ENCODE measurements at places on chromosomes 16 and 17. TPM values are rescaled to one million over a fixed set of nuclear protein-coding genes. Genes with fewer than 3 reads are reported as not detected.
A peak's percentile ranks its signal among the peaks of the same experiment; 100 is the strongest.

Gene EPN2
- total RNA-seq = 10.4 TPM

DNA sequence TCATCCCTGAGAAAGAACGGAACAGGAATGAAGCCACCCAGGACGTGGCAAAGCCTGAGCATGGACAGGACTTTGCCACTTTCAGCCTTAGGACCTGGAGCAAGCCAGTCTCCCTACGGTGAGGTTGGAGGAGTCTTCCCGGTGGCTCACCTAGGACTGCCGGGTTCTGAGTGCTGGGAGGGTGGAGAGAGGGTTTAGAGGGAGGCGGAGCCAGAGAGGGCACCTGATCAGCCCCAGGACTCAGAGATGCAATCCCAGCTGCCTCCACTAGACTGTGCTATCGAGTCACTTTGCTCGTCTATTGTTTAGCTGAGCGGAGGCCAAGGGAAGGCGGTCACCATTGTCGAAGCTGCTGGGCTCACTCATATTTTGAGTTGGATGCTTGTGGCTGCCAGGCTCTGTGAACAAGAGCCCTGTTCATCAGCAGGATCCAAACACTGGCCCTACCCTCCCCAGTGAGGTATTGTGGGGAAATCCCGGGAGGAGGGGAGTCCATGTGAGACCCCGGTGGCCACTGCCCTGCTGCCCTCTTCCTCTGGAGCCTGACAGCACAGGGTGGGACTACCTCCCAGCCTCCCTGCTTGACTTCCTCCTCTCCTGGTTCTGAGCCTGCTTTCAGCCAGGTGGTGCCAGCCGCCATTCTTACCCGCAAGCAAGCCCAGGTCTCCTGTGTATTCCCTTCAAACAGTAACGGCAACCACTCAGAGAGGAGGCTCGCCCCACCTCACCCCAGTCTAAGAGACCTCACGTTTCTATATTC lies 7.0 kb downstream of the KRT14 start:
- peak; percentile 94 for DNase-seq

Gene PIK3R6
- total RNA-seq = not detected

Gene SLFN12L
- total RNA-seq = not detected

Gene HP
- not detected for total RNA-seq

DNA sequence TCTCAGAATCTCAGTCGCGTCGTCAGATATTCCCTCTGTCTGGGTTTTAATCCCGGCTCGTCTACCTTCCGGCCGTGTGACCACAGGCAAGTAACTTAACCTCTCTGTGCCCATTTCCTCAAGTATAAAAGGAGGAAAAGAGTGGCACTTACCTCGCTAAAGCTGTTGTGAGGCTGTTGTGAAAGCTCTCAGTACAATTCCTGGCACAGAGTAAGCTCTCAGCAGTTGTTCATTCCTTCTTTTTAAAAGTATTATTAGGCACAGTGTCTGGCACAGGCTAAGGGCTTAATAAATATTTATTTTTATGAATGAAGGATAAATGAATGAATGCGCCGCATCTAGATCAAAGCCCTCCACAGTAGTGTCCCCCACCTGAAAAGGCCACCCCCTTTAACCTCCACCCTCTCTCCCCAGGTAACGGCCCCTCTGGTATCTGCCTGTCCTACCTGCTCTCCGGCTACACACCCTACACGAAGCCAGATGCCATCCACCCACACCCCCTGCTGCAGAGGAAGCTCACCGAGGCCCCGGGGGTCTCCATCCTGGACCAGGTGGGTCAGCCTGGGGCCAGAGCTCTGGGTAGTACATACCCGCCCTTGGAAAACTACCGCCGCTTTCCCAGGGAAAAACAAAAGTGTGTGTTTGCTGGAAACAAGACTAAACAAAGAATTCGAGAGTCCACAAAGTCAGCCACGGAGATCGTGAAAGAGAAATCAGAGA lies 6.0 kb downstream of the OSGIN1 start:
- DNase-seq = no peak

- DNase-seq = no peak
These were observed 23.7 kb downstream of the HELZ start for GRCh38 chr17:67221062-67221998.

GRCh38 chr17:64059756-64060155 lies 39.3 kb upstream of the ICAM2 start:
- no peak for DNase-seq

Gene KRTAP4-4
- not detected for total RNA-seq

- DNase-seq = no peak
These were observed 5.5 kb downstream of the PCGF2 start for GRCh38 chr17:38742411-38743308.

DNA sequence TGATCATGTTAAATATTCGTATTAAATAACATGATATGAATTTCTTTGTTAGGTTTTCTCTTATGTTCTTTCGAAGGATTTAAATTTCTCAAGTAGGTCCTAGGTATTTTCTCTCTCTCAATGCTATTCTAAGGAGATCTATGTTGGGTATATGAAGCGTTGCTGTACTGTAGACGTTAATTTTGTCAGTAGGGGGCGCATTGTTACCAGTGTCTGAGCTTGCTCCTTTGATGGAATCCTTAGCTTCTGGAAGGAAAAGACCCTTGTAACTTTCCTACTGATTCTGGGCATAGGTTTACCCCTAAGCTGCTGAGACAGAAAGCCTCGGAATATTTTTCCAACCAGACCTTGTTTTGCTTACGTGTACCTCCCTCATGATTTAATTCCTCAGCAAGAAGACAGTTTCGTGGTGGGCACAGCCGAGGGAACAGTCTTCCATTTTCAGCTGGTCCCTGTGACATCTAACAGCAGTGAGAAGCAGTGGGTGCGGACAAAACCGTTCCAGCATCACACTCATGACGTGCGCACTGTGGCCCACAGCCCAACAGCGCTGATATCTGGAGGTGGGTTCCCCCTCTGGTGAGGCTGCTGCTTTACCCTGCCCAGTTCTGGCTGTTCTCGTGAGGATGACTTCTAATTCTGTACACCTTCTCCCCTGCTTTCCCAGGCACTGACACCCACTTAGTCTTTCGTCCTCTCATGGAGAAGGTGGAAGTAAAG lies 17.9 kb downstream of the UTP4 start:
- peak; percentile 80 for DNase-seq

- DNase-seq = no peak
These were observed 13.6 kb upstream of the RASD1 start for GRCh38 chr17:17509601-17510425.

DNA sequence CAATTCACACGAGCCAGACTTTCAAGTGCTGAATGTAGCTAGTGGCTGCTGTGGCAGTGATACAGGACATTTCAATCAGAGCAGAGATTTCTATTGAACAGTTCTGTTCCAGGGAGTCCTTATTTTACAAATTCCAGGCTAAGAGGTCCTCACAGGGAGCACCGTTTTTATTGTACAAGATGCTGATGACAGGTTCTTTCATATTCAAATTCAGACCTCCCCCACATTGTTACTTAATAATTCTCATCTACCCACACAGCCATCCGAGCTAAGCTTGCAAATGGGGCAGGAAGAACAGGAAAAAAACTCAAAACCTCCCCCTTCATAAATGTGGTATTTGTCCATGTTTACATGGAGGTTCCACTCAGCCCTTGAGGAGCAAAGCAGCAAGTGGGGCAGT lies 9.8 kb downstream of the GABARAPL2 start:
- DNase-seq = no peak

Gene DHRS7C
- total RNA-seq = not detected

- DNase-seq = no peak
These were observed 537 bp upstream of the GJC1 start for GRCh38 chr17:44830359-44831288.
